ENCODE measurements at places on chromosomes 5 and 9.

DNA sequence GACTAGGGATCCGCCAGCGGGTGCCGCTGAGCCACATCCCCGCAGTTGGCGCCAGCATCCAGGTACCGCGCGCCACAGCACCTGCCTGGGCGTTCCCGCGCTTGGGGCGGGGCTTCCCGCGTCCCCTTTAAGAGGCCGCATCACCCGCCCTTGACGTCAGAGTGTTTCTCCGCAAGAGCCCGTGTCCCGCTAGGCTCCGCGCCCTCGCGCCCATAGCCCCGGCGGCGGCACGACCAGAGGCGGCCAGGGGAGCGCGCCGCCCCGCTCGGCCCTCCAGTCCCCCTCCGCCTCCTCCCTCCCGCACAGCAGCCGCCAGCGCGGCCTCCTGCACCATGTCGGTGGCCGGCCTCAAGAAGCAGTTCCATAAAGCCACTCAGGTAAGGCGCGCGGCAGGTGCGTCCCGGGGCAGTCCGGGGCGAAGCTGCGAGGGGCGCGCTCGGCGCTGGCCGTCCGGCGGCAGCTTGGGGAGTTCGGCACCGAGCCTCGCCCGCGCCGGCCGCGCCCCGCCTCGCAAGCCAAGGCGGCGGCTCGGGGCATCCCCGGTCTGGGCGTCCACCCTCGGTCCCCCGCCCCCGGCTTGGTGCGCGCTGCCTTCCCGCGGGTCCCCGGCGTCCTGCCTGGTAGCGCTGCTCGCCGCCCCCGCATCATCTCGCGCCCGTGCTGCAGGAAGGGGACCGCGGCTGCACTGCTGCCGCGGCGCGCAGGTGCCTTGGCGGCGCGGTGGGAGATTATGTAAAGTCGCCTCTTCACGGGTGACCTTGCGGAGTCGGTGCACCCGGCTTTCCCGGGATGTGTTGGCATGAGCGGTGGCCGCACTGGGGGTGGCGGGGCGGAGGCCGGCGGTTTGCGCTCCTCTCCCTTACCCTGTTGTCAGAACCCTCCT is at the start of gene SH3GL2:
Gene SH3GL2, plus strand, starts transcription at position 156 of the 883 bp plus-strand sequence.
- DNase-seq, result peak; percentile 69

- DNase-seq, result no peak
Measured at GRCh38 chr5:7663808-7664207, 187.1 kb downstream of the CFAP90 start.

GRCh38 chr9:96651626-96652025 is 3.5 kb downstream of the PRXL2C start:
- no peak for DNase-seq

DNA sequence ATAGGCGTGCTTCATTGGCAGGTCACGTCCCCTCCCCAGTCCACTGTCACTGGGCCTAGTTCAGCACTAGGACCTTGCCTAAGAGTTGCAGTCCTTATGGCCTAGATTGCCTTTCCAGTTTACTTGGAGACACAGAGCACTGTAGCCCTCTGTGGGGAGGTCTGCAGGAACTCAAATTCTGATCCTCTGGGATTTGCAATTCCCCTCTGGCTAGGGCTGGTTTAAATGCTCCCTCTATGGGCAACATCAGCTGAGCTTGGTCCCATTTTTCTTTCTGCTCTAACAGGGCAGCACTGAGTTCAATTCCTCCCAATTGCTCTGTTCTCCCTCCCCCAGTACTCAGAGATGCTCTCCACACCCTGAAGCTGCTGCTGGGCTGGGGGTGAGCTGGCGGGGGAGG is 358.2 kb downstream of the HTR1A start:
- no peak for DNase-seq

GRCh38 chr5:122774861-122775549 is at the start of gene SNX2:
Gene SNX2 (plus strand): TSS chr5:122775080. CDS start chr5:122775104, 24 bp downstream.
- DNase-seq, result peak; percentile 70

- no peak for DNase-seq
Measured at GRCh38 chr9:84331119-84331809, 9.3 kb downstream of the SLC28A3 start.

DNA sequence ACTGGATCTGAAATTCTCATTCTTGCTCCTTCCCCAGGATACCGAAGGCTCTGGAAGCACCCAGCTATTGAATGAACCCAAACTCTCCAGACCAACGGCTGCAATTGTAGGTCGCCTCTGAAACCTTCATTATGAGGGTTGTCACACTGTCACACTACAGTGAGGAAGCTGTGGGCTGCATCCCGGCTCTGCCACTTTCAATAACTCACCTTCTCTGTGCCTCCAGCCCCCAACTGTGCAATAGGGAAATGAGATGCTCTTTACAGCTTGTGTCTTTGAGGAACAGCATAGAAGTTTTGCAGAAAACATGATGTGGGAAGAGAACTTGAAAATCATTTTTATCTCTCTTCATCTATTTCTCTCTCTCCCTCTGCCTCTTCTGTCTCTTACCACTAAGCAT is 69.6 kb upstream of the TGFBR1 start:
- DNase-seq, result no peak

GRCh38 chr5:80481019-80481893 is 6.6 kb upstream of the FAM151B start:
- peak; percentile 27 for DNase-seq

DNA sequence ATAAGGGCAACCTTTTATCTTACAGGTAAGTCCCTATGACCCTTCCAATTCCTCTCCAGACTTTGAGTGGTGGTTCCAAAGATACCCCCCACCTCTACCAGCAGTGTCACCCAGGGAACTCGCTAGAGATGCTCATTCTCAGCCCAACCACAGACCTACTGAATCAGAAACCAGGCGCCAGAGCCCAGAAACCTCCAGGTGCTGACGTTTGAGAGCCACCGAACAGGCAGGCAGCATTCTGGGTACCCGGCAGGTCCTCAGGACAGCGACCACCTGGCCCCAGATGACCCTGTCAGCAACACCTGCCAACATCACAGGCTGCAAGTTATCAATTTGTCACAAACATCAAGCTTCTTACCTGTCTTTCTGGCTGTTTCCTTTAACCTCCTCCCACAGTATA is 19.5 kb downstream of the RAPGEF1 start:
- DNase-seq, result no peak

GRCh38 chr9:25876248-25876647 is 198.0 kb upstream of the TUSC1 start:
- no peak for DNase-seq

GRCh38 chr5:89816038-89816437 is 593.5 kb downstream of the CETN3 start:
- no peak for DNase-seq

DNA sequence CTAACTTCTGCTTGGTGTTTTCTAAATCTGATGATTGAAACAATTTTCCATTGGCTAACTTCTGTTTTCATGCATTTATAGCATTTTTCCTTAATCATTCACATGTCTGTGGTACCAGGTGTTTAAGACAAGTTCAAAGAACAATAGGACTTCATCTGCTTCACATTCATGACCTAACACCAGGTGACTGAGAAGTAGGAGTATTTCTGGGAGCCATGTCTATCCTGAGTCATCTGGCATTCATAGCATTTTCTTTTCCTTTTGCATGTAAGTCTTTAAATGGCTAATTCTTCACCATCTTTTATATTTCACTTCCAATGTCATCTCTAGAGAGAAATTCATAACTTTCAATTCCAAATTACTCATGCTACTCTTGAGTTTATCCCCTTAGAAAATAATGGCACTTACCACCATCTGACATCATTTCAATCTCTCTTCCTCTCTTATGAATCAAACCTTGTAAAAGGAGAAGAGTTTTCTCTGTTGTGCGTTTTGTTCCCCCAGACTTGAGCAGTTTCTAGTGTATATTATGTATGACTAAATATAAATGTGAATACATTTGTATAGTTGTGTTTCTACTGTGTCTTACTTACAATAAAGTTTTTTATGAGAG is 1196.1 kb upstream of the CDH9 start:
- no peak for DNase-seq

GRCh38 chr5:175220549-175220948 is 223.4 kb downstream of the DRD1 start:
- no peak for DNase-seq

Measured in NCI-H2029 (cell line).